ENCODE measurements at places on chromosomes 5 and 9.

DNA sequence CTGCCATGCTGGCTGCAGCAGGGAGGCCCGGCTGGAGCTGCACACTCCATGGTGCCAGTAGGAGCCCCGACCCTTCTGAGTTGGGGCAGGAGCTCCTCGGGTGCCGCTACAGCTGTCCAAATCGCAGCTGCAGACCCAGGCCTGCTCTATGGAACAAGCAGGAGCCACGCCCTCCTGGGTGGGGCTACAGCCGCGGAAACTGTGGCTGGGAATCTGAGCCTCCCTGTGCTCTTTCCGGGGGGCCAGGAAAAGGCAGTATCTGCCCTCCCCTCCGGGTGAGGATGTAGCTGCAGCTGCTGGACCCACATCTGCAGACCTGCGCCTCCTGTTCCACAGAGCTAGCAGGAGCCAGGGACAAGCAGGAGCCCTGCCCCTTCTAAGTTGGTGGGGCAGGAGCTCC is 278.9 kb upstream of the ACTBL2 start:
- no peak for DNase-seq

DNA sequence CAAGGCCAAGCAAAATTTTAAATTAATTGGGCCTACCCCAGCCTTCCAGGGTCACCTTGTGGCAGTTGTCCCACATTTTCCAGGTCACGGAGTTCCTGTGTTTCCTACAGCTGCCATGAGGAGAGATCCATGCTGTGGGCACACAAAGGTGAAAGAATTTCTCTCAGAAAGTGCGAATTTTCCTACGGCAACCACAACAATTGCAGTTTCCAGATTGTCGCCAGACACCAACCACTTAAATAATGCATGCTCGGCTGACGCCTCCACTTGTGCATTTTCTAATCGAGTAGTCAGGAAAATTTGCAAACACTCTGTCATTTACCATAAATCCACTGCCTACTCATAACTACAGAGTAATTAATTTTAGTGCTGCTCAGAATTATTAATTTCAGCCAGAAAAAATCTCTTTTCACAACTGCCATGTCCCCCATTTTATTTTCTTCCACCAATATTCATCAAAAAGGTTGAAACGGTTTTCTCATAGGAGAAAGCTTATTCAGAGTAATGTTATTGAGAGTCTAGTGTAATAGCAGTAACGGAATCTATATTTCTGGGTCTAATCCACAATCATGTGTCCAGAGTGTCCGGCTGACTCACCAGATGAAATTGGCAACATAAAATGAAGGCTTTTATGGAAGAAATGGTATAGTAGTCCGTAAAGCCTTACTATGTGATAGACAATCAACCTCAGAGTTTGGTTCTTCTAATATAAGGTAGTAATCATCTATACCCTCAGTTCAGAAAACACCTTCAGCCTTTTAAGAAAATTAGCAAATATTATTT is 389.8 kb downstream of the NR2F1-AS1 start:
- no peak for DNase-seq

DNA sequence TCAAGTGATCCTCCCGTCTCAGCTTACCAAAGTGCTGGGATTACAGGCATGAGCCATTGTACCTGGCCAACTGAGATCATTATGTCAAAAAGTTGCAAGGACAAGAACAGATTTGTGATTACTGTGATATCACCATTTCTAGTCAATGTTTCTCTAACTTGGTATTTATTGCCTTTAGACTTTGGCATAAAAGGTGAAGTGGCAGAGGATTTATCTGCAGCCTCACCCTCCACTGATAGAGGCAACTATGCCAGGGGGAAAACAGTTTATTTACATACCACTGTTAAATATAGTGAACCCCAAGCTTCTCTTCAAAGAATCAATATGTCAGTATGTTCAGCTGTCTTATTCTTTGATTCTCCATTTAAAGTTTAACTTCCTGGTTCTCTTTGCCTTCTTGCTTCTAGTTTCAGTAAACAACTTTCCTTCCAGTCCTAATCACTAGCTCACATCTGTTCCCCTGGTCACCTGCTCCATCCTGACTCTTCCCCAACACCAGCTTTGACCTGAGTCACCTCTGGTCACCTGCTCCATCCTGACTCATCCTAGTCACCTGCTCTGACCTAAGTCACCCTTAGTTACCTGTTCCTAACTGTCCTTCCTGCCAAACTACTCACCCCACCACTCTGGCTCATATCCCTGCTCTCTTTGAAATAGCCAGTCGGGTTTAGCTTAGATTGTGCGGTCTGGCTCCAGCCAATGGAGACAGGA is 29.9 kb downstream of the SEMA6A start:
- DNase-seq, result no peak

GRCh38 chr9:77512876-77513275 is 135.2 kb downstream of the GNA14 start:
- DNase-seq, result no peak

GRCh38 chr9:102185962-102186361 is 447.5 kb upstream of the GRIN3A start:
- DNase-seq, result no peak

- DNase-seq, result no peak
Measured at GRCh38 chr5:116343961-116344360, 230.7 kb downstream of the SEMA6A start.

GRCh38 chr9:125646621-125647100 is 60.3 kb downstream of the MAPKAP1 start:
- DNase-seq, result no peak

- no peak for DNase-seq
Measured at GRCh38 chr5:65132386-65132785, 349.3 kb downstream of the ADAMTS6 start.

- DNase-seq, result no peak
Measured at GRCh38 chr9:126704157-126704891, 90.6 kb downstream of the LMX1B start.

DNA sequence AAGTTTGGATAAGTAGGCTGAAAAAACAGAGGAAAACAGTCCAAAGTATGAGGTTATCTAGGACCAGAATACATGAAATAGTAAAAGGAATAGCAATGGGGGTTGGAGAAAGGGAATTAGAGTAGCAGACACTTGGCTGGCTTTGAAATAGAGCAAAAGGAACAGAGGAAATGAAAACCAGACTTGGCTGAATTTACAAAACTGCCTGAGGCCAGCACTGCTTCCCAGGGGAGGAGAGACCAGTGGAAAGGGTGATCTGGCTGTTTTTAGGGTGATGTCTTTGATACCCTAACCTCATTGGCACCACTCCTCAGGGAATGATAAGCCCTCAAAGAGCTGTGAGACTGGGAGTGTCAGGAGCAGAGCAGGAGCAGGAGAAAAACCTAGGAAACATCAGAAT is 413.4 kb upstream of the SLC30A5 start:
- no peak for DNase-seq

DNA sequence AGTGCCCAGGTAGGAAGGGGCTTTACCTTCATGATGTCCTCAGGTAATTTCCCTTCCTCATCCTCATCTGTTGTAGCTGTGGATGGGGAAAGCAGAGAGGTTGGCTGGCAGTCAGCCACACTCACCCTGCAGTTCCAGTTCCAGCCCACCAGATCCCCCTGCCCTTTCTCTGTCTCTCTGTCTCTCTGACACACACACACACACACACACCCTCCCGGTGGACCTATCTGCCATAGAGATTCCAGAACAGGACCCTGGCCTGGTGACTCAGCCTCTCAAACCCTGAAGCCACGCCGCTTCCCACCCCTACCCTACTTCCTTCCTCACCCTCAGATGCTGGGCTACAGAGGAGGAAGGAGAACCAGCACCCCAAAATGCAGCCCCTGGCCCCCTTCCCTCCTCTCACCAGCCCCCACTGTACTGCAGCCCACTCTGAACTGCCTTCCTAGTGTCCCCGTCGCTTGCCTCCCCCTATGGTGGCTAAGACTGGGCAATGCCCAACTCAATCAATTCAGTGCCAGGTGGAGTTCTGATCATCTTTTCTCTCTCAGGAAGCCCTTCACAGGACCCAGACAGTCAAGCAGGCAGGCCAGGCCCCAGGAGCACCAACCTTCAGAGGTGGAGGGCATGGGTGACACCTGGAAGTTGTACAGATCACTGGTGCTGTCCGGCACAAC is 4.8 kb downstream of the IRF1 start:
- DNase-seq, result no peak

DNA sequence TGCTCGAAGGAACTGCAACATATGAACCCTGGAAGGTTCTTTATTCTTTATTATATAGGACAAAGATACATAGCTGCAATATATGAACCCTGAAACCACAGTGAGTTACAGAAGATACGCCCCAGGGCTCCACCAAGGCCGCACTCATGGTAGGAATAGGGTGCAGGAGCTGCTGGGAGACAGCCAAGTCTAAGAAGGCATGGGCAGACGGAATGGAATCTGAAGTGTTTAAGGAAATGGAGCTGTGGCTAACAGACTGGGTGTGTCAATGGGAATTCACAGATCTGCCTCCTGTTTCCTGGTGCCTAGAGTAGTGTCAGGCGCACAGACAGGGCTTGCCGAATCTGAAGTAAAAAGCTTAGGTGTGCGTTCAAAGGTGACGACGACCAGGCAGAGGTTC is 286.4 kb downstream of the DENND1A start:
- no peak for DNase-seq
